Activated naive CD4-positive, alpha-beta T cell treated with anti-CD3 and anti-CD28 coated beads, Interleukin-2, amount 10 ng/mL, durations not matched to agents 7 days and 5 days (primary cell): ENCODE measurements at places on chromosomes 2 and 18.
A peak's percentile ranks its signal among the peaks of the same experiment; 100 is the strongest.

DNA sequence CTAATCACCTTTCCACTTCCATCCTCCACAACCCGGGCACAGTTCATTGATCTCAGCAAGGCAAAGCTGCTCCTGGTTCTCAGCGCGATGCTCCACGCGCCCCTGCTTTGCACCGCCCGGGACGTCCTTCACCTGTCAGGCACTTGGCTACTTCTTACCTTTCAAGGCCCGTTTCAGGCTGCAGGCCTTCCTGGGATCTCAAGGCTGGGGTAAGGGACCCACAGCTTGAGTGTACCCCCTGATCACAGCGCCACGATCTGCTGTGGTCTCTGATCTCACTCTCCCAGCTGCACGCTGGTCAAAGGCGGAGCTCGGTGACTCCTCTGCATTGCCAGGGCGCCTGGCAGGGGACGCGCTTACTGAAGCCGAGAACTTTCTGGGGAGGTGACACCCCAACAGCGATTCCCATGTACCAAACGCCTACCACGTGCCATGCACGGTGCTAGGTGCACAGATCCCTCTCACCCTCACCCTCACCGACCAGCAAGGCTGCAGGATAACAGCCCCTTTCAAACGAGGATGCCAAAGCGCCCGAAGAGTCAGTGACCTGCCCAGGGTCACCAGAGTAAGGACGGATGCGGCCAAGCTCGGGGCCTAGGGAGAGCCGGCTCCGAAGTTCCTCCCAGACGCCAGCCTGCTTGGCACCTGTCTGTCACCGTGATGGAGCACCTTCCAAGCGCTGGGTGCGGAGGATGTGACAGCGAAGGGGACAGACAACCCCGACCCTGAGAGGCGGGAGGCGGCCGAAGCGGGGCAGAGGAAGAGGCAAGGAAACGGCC, 818 bp downstream of the ITGB1BP1 start:
- DNase-seq = peak; percentile 66

DNA sequence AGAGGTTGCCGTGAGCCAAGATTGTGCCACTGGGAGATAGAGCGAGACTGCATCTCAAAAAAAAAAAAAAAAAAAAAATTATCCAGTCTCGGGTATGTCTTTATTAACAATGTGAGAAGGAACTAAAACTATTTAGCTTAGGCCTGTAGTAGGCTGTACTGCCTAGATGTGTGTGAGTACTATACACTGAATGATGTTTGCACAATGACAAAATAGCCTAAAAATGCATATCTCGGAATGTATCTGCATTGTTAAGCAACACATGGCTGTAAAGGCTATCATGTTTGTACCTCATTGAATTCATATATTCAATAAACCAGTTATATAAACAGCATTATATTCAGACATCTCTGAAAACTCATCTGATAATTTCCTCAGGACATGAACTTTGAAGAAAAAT, 191.2 kb upstream of the SESTD1 start:
- no peak for DNase-seq

DNA sequence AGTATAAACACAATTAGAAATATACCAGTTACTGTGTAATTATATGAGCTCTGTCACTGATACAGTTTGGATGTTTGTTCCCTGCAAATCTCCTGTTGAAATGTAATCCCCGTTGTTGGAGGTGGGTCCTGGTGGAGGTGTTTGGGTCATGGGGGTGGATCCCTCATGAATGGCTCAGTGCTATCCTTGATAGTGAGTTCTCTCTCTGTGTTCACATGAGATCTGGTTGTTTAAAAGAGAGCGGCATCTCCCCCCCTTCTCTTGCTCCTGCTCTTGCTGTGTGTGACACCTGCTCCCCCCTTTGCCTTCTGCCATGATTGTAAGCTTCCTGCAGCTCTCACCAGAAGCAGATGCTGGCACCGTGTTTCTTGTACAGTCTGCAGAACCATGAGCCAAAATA, 24.1 kb downstream of the MTX2 start:
- DNase-seq = no peak

DNA sequence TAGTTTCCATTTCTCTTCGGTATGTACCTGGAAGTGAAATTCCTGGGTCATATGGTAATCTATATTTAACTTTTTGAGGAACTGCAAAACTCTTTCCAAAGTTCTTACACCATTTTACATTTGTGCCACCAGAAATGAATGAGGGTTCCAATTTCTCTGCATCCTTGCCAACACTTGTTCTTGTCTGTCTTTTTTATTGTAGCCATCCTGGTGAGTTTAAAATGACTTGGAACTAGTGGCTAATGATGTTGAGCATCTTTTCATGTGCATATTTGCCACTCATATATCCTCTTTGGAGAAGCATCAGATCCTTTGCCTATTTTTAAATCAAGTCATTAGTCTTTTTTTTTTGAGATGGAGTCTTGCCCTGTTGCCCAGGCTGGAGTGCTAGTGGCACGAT, 59.4 kb downstream of the MALT1 start:
- DNase-seq = no peak

DNA sequence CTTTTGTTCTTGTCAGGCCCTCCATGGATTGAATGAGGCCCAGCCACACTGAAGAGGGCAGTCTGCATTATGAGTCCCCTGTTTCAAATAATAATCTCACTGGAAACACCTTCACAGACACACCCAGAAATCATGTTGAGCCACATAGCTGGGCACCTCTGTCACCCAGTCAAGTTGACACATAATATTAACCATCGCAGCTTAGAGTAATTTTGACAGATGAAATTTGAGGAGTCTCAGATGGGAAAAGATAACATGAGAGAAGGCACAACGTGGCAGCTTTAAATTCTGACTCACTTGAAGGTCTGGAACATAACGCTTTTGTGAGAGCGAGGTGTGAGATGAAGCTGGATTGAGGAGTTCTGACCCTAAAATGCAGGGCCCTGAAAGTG, 70.9 kb upstream of the TMEM87B start:
- DNase-seq = no peak

- DNase-seq = no peak
Observed at GRCh38 chr2:11865378-11865777, 118.9 kb downstream of the LPIN1 start.

GRCh38 chr2:160221391-160222276, 21.6 kb upstream of the ITGB6 start:
- no peak for DNase-seq

DNA sequence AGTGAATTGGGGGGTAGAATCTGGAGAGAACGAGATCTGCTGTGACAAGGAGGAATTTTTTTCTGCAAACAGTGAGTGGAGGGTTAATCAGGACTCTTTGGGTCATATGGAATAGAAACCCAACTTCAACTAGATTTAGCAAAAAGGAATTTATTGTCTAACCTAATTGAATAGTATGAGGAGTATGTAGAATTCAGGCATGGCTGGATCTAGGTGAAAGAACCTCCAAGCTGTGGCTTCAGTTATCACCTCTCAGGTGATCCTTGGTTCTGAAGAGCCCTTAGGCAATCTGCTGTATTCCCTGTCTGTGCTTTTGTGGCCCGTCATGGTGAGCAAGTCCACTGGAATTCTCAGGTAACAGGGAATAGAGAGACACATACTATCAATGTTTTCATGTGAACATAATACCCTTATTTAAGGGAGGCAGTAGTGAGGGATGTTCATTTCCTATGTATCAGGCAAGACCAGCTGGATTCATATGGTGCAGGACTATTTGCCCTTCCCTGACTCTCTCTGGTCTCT, 164.7 kb downstream of the ALPK2 start:
- no peak for DNase-seq

- no peak for DNase-seq
Observed at GRCh38 chr2:224893848-224894247, 148.4 kb downstream of the DOCK10 start.

DNA sequence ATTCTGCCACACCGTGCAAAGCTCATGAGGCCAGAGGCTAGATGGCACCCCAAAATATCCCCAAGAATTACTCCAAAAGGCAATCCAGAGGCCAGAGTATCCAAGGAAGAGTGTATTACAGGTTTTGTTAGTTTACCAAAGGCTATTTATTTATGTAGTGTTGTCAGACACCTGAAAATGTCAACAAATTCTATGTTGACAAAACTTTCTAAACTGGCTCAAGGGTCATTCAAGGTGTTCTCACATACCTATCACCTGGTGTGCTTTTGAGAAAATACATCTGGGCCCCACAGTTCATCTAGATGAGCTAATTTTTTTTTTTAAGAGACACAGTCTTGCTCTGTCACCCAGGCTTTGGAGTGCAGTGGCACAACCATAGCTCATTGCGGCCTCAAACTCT, 12.4 kb upstream of the DTNB start:
- no peak for DNase-seq

GRCh38 chr2:219458996-219459395, 24.4 kb downstream of the SPEG start:
- no peak for DNase-seq

DNA sequence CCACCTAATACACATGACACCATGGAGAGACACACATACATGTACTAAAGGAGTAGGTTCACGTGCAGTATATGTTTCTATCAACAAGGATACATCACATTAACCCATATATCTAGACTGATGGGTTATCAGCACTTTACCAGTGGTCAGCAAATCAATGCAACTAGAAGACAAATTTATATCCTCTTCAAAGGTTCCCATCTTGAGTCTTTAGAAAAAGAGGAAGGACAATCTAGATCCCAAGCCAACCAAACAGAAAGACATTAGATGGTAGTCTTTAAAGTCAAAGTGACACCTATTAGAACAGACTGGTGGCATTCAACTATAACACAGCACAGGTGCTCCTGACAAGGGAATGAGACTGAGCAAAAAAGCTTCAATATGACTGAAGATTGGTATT, 13.8 kb upstream of the SERTAD2 start:
- DNase-seq = no peak

GRCh38 chr18:77106331-77106730, 26.3 kb downstream of the MBP start:
- DNase-seq = peak; percentile 87

DNA sequence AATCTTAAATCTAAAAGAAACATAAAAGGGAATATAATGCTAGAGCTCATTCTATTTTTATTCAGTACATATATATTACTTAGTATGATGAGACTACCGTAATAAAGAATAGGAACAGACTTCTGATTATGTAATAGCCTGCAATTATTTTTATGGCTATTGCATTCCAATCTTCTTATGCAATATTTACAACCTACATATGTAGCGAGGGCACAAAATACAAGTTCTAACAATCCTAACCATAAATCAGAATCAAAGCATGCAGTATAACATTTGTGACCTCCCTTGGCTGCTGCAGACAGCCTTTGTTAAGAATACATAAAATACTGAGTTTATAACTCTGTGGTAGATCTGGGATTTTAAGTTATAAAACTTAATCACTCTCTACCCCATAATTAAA, 177.6 kb downstream of the BABAM2 start:
- DNase-seq = no peak

GRCh38 chr2:85255456-85255812, 72.4 kb downstream of the TGOLN2 start:
- no peak for DNase-seq

DNA sequence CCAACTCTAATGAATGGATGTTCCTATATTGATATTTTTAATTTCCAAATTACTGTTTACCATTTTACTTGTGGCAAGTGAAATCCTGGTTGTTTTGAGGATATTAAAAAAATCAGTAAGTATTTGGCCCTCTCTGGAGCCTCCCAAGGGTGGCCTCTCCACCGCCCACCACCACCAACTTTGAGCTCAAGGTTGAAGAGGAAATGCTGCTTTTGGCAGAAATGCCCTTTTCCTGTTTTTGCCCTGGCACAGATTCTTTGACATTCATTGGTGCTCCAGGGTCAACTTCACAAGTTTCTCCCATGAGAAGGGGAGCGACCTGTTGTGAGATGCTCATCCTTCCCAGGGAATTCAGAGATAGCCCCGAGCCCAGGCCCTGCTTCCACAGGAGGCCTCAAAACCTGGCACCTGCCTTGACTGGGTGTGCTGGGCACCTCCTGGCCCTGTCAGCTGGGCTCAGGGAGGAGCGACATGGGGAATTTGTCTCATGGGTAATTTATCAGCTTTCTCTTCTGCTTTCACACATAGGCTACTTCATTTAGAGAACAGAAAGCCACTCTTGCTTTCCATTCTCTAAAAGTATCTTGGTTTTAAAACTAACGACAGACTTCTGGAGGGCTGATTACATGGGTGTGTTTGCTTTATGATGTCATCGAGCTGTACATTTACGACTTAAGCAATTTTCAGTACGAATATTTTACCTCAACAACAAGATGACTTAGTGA, 6.9 kb downstream of the CD8A start:
- no peak for DNase-seq

DNA sequence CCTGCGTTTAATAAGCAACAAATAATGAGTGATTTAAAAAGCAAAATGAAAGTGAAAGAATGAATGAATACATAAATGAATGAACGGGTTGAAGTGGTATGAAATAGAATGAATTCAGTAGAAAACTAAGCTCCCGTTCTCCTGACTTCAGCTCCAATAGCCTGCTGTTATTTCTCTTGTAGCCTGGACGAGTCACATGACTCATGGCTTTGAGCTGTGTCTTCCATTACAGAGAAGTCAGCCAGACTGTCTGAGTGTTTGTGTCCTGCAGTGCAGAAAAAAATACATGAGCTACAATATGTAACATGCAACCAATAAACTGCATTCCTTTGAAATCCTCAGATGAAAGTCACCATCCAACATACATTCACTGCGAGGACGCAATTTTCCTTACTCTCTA, 21.2 kb downstream of the SCG2 start:
- DNase-seq = no peak

DNA sequence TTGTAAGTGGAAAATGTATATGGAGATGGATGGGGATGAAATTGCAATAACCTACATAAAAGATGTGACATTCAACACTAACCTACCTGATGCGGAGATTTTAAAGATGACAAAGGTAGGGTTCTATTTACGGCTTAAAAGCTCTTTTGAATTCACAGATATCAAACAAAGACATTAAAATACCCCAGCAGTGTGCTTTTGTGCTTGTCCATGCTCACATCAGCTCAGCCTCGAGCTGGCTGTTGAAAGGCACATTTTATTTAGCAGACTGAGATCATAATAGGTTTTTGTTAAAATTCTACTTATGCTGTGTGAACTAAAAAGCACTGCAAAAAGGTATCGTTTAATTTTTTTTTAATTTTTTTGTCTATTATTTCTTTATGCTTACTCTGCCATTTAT, 96.0 kb upstream of the CDCA7 start:
- DNase-seq = no peak

DNA sequence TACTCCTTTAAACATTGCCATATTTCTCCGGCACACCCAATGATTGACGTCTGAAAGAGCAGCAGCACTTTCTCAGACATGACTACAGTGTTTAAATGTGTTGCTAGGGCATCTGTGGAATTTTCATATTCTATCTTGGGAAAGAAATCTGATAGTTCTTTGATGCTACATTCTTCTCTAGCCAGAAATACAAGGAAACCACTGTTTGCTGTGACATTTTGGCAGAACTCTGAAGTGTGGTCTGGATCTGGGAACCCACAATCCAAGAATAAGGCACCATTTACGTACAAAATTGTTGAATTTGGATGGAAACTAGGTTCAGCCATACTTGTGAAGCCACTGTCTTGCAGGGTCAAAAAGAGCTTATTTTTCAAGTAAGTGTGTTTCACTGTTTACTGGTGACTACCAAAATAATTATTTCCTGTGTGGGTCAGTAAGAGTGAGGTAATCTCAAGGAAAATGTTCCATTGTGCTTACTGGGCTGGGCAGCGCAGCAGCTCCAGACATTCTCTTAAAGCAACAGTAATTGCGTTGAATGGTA, 21.3 kb upstream of the CD28 start:
- DNase-seq = no peak
